ENCODE measurements at places on chromosomes 16 and 17.

- no peak for DNase-seq
These were observed 69.0 kb upstream of the BCAR1 start for GRCh38 chr16:75320435-75320834.

GRCh38 chr17:20071824-20072691 lies 62.9 kb downstream of the SPECC1 start:
- no peak for DNase-seq

- DNase-seq = peak; percentile 91
These were observed 46.2 kb downstream of the TUBD1 start for GRCh38 chr17:59846394-59847165.

DNA sequence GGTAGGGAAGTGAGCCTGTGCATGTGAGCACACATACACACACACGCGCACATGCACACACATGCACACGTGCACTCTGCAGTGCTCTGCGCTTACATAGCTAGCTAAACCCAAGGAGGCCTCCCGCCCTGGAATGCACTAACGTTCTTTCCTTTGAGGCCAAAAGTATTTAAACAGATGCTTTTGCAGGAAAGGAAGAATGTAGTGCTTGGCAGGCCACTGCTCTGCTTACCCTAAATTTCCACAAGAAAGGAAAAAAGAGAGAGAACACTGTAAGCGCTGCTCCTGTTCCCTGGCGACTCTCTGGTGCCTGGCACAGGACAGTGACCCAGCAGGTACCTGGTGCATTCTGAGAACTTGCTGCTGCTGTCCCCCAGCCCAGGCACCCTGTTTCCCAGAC lies 31.3 kb upstream of the MRPS23 start:
- no peak for DNase-seq

- no peak for DNase-seq
These were observed 45.6 kb downstream of the RMI2 start for GRCh38 chr16:11390573-11391495.

DNA sequence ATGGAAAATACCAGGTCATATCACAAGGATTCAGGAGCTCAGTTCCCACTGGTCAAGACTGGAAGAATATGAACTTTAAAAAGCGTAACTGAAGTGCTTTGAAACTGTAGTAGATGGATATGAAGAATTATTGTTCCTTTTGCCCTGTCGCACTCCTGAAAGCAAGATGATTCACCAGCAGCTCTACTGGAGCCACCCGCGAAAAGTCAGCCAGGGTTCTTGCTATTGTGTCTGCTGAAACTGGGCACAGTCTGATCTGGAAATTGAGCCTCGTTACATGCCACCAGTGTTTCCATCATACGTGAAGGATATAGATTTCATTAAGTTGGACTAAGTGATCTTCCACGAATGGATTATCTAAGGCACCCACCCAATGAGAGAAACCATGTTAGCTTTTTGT lies 16.6 kb downstream of the AP2B1 start:
- DNase-seq = no peak

DNA sequence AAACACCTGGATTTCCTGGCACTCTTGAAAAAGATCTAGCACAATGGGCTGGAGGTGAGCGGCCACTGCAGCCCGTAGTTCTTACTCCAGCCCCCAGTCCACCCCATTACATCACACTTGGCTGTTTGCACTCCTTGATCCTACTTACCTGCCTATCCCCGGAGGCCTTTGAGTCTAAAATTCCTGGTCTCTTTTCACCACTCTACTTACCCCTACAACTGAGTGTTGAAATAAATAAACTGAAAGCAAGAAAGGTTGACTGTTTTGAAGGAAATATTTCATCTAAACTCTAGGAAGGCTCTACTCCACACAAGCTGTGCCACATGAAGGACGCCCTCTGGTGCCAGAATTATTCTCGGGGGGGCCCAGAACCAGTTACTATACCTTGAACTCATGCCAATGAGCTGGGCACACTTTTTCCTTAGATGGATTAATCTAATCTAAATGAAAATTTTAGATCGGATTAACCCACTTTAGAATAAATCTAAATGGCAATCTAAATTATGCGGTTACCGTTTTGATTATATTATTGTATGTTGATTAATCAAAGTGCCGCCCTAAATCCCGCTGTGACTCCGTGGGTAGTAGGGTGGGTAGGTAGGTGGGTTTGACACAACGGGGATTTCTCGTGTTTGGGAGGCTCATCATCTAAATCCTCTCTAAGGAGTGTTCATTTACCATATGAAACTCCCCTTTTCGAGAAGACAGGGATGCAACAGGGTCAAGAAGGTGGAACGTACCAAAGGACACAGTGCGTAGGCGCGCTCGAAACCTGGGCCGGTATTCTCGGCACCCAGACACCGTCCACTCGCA lies 651 bp upstream of the EIF1 start:
- no peak for DNase-seq

- no peak for DNase-seq
These were observed 47.3 kb downstream of the TTC19 start for GRCh38 chr17:16046966-16047365.

- no peak for DNase-seq
These were observed 17.2 kb downstream of the PSMD11 start for GRCh38 chr17:32461498-32461852.

GRCh38 chr17:7314719-7315569 lies at the start of gene GPS2:
Gene GPS2, minus strand, starts transcription at chr17:7315360. Its CDS starts 308 bp downstream, at chr17:7315052.
- no peak for DNase-seq

DNA sequence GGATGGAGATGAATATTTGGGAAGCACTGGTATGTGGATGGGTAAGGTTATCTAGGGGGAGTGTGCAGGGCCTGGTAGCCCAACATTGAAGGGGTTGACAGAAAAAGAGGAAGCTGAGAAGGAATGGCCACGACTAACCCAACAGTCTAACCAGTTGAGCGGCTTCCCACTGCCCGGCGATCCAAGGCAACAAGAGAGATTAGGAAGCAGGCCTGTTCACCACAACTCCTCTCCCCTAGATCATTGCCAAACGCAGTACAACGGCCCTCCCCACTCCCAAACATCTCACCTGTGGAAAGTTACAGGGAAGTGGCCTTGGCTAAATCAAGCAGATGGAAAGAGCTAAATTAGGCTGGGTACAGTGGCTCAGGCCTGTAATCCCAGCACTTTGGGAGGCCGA lies 11.2 kb upstream of the RANGRF start:
- DNase-seq = no peak

- DNase-seq = no peak
These were observed 662.0 kb downstream of the WWOX start for GRCh38 chr16:78761427-78761826.

DNA sequence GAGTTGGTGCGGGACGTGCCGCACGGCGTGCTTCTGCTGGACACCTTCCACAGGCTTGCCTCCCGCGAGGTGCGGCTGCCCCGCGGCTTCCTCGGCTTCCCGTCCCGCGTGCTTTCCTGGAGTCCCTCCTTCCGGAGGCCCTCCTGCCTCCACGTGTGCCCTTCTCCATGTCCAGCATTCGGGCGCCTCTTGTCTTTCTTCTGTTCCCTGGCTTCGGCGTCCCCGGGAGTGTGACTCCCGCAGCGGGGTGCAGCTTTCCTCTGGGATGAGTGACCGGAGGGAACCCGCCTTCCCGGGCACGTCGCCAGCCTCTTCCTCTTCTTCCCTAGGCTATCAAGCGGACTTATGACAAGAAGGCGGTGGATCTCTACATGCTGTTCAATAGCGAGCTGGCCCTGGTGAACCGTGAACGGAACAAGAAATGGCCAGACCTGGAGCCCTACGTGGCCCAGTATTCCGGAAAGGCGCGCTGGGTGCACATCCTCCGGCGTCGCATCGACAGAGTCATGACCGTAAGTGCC lies 23.0 kb downstream of the DNAH2 start:
- no peak for DNase-seq

- DNase-seq = no peak
These were observed 85.3 kb upstream of the LGALS9 start for GRCh38 chr17:27545562-27546229.

GRCh38 chr16:1075546-1075945 lies 3.0 kb downstream of the SSTR5 start:
- no peak for DNase-seq

DNA sequence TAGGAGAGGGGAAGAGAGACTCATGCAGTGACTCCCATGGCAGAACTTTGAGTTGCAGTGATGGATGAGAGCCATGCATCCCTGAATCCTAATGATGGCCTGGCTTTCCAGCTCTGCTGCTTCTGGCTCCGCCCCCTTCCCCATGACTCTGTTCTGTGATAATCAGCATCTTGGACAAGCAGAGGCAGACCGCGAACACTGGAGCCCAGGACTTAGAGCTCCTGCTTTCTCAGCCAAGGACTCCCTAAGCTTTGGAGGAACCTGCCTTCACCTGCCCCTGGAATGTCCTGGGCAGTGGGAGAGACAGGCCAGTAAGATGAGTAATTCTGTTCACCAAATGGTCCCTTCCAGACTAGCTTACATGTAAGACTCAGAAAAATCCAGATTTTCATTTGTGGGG lies 12.5 kb downstream of the CCDC92B start:
- peak; percentile 90 for DNase-seq

GRCh38 chr16:10646581-10647263 lies 48.0 kb downstream of the TEKT5 start:
- DNase-seq = no peak

GRCh38 chr17:57584050-57584551 lies 161.0 kb downstream of the CCDC182 start:
- no peak for DNase-seq

- DNase-seq = no peak
These were observed 4.2 kb upstream of the ATXN7L3 start for GRCh38 chr17:44203731-44204440.

GRCh38 chr16:16861546-16861945 lies 482.6 kb downstream of the NPIPA7 start:
- no peak for DNase-seq

DNA sequence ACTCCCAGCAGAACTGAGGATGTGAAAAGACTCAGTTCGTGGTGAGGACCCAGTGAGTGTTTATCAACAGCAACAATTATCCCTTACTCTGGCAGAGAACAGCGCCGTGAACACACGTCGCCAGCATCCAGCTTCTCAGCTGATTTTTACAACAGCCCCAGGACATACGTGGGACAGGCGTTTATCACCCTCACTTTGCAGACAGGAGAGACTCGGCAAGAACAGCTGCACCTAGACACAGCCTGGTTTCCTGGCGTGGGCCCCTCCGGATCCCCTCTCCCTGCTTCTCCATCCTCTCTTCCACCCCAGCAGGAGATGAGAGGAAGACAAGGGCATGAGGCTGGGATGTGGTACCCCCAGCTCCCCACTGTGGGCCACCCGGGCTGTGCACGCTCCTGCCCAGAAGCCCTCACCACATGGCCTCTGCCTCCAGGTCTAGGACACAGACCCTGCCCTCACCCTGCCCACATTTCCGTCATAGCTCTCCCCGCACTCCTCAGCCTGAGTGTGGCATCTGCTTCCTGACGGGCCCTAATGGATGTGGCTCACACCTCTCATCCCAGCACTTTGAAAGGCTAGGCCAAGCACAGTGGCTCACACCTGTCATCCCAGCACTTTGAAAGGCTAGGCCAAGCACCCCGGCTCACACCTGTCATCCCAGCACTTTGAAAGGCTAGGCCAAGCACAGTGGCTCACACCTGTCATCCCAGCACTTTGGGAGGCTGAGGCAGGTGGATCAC lies 17.5 kb downstream of the ABR start:
- no peak for DNase-seq

- DNase-seq = no peak
These were observed 477 bp upstream of the SLC47A1 start for GRCh38 chr17:19533036-19533717.

DNA sequence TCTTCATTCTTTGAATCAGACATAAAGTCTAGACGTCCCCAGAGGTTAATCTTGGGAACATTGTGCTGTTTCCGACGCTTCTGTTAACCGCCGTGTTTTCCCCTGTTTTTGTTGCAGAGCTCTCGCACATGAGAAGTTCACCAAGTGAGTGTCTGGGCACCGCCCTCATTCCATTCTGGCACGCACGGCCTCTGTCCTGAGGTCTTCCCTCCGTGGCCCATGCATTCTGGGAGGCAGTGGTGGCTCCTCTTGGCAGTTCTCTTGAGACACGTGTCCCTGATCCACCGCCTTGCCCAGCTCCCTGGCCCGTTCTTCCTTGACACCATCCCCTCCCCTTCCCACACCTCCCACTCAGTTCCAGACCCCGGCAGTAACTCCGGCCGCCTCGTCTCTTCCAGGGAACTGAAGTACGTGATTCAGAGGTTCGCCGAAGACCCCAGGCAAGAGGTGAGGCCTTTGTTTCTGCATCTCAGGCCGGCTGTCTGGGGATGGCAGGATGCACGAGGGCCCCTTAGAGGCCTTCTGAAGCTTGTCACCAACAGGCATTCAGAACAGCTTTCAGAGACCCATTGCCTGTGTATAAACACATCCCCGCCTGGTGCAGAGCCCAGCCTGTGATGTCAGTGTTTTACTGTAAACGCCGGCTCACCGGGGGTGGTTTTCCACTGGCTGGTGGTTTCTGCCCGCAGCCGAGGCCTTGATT lies 85.9 kb upstream of the PLCG2 start:
- DNase-seq = no peak

GRCh38 chr17:36899250-36900159 lies 37.8 kb upstream of the LHX1 start:
- no peak for DNase-seq

DNA sequence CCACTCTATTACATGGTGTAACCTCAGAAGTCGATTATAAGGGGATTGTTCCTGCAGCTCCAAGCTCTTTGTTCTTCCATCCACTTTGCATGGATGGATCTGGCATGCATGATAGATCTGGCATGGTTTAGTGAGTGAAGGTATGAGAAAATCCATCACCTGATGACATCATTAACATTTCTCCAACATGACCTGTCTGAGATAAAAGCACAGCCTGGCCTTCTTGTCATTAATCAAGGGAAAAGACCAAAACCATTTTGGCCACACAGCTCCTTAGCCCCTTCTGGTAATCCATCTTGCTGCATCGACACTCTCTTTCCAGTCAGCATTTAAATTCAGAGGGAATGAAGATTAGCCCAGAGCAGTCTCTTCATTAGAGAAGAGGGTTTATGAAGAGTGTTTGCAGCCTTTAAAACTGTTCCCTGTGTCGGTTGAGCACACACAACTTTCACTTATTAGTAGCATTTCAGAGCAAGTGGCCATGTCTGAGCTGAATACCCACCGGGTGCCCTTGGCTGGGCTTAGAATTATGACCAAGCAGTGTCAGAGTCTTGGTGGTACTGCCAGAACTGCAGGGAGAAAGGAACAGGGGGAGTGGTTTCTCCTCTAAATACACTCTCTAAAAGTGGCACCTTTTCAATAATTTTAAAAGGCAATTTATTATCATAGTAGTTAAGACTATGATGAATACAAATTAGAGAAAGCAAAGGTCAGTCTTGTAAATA lies 246.0 kb downstream of the HAPSTR1 start:
- no peak for DNase-seq

GRCh38 chr17:63841350-63842172 lies 924 bp downstream of the SMARCD2 start:
- DNase-seq = no peak

DNA sequence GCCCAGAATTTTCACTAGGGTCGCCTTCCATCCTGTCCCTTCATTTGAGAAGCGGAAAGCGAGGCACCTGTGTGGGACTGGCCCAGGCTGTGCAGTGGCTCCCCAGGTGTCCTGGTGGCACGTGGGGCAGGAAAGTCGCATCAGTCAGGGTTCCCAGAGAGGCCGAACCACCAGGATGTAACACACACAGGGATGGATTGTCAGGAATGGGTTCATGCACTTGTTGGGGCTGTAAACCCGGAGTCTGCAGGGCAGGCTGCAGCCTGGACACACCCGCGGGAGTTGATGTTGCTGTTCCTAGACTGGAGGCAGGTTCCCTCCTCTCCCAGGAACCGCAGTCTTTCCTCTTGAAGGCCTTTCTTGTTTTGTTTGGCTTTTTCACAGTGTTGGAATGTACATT lies 30.7 kb upstream of the RPTOR start:
- no peak for DNase-seq

- DNase-seq = no peak
These were observed 658 bp downstream of the SYNRG start for GRCh38 chr17:37608351-37609169.

GRCh38 chr16:1293921-1294656 lies 15.3 kb upstream of the UBE2I start:
- DNase-seq = no peak

Data from epithelial cell of prostate (primary cell).